ENCODE measurements at places on chromosomes 4 and X.

DNA sequence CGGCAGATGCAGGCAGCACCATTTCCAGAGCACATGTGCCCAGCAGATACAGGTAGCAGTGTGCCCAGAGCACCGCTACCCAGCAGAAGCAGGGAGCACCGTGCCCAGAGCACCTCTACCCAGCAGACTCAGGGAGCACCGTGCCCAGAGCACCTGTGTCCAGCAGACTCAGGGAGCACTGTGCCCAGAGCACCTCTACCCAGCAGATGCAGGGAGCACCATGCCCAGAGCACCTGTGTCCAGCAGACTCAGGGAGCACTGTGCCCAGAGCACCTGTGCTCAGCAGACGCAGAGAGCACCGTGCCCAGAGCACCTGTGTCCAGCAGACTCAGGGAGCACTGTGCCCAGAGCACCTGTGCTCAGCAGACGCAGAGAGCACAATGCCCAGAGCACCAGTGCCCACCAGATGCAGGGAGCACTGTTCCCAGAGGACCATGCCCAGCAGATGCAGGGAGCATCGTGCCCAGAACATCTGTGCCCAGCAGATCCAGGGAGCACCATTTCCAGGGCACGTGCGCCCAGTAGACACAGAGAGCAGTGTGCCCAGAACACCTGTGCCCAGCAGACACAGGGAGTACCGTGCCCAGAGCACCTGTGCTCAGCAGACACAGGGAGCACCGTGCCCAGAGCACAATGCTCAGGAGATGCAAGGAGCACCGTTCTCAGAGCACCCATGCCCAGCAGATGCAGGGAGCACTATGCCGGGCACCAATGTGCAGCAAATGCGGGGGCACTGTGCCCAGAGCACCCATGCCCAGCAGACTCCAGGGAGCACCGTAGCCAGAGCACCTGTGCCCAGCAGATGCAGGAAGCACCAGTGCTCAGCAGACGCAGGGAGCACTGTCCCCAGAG is 236.4 kb downstream of the DHRSX start:
- no peak for DNase-seq

DNA sequence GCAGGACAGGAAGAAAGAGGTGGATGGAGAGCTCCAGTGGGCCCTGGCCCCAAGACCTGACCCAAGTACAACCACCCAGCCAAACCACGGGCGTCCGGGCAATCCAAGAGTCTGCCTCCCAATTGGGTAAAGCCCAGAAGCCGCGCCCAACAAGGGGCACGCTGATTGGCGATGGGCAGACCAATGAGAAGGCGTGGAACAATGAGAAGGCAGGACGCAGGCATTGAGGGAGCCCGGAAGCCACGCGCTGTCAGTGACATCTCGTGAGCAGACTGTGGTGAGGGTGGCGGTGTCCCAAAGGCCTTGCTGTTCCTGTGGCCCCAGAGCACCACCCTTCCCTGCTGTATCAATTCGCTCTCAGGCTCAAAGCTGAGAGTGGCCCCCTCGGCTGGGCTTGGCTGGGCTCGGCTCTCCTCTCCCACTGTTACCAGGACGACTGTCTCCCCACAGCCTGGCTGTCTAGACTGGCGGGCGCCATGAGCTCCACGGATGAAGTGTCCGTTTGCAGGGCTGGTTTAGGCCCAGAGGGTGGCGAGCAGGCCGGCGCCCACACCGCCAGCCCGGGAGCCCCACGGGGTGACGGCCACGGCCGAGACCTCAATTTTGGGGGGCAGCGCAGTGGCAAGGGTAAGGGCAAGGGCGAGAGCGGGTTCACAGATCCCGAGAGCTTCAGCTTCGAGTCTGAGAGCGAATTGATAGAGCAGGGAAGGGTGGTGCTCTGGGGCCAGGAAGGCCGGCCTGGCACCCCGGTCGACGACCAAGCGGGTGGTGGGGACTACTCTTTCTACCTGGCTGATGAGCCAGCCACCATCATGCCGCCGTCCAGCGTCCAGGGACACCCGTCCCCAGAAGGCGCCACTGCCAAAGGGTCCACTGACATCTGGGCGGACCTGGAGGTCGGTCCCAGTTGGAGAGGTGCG is at the start of gene LOC101059915:
Gene LOC101059915 (plus strand): TSS at position 219 of the 920 bp plus-strand sequence.
- no peak for DNase-seq

GRCh38 chr4:74038425-74039314 is at the start of gene CXCL3:
TSS of gene CXCL3 (minus strand) at chr4:74038689. CDS start at chr4:74038611, 78 bp downstream.
- peak; percentile 23 for DNase-seq

GRCh38 chr4:32180086-32180485 is 1459.9 kb downstream of the PCDH7 start:
- no peak for DNase-seq

GRCh38 chr4:53779025-53779424 is 187.7 kb upstream of the LNX1 start:
- no peak for DNase-seq

DNA sequence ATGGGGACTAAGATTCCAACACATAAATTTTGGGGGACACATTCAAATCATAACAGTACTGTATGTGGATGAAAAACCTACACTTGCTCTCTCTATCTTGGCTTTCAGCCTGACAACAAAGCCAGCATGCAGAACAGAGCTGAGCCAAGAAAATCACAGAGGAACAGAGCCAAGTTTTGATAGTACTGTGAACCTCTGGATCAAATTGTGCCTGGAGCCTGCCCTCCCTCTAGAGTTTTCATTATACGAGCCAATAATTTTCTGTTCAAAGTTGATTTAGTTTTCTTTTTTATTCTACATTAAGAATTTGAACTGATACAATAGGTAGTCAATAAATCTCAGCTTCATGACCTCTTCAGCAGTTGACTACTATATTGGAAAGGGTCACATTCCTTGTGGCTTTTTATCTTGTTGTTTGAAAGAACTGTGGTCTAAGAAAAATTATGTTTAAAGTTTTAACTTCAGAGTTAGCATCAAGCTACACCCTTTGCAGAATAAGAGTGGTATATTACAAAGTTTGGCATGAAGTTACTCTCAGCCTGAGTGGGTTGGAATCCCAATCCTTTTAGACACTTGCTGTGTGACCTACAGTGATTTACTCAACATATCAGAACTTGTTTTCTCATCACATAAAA is 31.1 kb downstream of the GRID2 start:
- no peak for DNase-seq

- DNase-seq: no peak
Observed at GRCh38 chrX:100643956-100644860, at the start of gene SRPX2. TSS of gene SRPX2 (plus strand) at chrX:100644199. CDS start at chrX:100646323, 2,124 bp downstream.

GRCh38 chrX:39008549-39008948 is 207.3 kb downstream of the MID1IP1 start:
- no peak for DNase-seq

- DNase-seq: no peak
Observed at GRCh38 chrX:110881971-110882370, 86.4 kb upstream of the CHRDL1 start.

DNA sequence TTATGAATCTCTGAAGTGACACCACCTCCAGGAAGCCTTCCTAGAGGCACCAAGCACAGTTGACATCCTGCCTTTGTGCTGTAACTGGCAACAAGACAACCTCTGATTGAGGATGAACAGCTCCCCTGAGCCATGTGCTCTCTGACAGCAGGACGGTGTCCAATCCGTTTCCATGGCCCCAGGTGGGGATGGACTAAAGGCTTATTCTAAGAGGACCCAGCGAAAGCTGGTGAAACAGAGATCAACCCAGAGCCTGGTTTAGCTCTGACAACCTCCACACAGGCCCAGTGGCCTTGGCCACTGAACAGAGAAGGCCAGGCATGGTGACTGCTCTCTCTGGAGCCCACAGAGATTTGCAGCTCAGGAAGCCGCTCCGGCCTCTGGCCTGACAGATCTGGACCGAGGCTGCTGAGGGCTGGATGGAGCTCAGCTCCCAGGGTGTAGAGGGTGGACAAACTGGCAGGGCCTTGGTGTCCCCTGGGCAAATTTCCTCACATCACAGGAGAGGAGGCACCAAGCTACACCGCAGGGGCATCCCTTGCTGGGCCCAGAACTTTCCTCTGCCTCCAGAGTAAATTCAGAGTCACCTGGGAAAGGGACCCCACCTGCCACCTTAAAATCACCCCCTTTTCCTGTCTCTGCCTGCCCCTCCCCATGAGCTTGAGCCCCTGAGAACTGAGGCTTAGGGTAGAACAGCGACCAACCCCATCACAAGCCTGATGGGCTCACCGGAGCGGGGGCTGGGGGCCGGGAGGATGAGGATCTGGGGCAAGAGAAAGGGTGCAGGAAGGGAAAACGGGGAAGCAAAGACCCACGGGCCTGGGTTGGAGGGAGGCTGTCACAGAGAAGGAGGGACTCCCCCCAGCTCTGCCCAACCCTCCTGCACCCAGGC is 40.2 kb downstream of the HMX1 start:
- no peak for DNase-seq

DNA sequence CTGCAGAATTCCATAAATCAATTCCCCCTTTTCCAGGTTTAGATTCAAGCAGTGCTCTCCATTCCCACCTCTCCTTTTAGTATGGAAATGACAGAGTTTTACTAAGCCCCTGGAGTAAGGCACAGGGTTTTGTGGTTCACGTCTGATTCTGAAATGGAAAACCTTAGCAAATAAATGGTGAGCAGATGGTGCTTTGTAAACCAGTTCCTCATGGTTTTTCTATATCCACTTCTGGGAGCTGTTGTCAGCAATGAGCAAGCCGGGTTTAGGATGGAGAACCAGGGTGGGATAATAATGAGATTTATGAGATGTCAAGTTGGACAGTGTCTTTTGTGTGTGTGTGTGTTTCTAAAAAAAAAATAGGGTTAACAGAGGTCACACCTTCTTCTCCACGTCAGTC is 113.8 kb upstream of the RBPJ start:
- no peak for DNase-seq

GRCh38 chr4:99574530-99575324 is at the start of gene MTTP:
TSS of gene MTTP (plus strand) at chr4:99574824. CDS start at chr4:99574910, 86 bp downstream.
- no peak for DNase-seq

- no peak for DNase-seq
Observed at GRCh38 chr4:107655289-107655688, 64.7 kb downstream of the PAPSS1 start.

DNA sequence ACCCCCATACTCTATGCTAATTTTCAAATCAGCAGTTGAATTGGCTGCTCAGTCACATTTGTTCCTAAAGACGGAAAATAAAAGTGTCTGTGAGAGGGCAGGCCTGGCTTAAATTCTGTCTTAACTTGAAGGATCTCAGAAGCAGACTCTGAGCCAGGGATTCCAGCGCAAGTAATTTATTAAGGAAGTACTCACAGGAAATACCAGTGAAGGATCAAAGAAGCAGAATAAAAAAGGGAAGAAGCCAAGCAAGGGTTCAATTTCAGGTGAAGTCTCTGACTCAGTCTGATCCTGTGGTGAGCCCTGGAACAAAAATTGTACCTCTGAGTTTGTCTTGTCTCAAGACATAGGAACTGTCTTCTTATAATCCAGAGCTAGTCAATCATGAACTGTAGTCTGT is 52.2 kb downstream of the IL1RAPL1 start:
- no peak for DNase-seq

DNA sequence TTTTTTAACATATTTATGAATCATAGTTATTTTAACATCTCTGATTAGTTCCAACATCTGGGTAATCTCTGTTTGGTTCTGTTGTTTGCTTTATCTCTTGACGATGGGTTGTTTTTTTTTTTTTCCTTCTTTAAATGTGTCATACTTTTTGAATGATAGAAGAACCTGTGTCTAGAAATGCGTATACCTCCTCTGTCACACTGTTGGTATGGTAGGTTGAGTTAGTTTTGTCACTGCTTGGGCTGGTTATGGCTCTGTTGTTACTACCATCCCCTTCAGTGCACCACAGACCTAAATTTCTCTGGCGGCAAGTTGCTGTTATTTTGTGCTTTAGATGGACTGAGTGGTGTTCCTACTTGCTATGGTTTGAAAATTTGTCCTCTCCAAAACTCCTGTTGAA is 16.8 kb downstream of the STIM2 start:
- no peak for DNase-seq

DNA sequence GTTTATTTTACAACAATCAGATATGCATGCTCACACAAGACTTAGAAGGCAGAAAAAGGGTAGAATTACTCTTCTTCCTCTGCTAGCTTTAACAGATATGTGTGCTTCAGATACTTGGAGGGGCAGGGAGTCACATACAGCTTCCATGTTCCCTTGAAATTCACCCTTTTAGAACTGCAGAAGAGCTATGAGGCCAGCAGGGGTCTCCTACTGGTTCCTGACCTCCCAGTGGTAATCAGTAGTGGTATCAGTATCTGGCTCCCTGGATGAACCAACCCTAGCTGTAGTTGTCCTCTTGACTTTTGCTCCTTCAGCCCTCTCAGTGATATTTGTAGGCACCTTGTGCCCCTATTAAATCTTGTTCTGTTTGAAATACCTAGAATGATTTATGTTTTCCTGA is 81.5 kb downstream of the RCHY1 start:
- DNase-seq: no peak

- DNase-seq: no peak
Observed at GRCh38 chrX:108397627-108398391, 40.4 kb downstream of the COL4A6 start.

DNA sequence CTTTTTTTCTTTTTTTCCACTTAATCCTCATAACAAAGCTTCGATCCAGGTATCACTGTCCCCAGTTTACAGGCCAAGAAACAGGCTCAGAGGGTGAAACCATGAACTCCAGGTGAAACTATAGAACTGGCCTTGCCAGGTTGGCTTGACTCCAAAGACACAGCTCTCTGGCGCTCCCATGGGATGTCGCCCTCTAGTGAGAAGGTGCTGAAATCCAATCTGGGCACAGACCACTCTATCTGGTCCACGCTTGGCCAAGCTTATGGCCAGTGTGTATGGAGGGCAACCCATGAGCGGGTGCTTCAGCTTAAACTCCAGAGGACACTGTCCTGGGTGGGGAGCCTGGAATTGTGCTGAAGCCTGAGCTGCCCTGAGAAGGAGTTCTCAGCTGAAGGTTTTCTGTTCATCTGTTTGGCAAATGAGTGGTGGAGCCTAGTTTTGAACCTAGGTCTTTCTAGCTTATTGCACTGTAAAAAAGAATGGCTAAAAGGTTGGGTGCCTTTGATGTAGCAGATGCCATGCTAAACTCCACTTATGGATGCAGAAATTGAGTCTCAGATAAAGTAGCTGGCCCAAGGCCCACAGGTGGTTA is 70.5 kb downstream of the SEL1L3 start:
- no peak for DNase-seq

GRCh38 chr4:109657854-109658418 is 45.3 kb downstream of the CASP6 start:
- DNase-seq: no peak

DNA sequence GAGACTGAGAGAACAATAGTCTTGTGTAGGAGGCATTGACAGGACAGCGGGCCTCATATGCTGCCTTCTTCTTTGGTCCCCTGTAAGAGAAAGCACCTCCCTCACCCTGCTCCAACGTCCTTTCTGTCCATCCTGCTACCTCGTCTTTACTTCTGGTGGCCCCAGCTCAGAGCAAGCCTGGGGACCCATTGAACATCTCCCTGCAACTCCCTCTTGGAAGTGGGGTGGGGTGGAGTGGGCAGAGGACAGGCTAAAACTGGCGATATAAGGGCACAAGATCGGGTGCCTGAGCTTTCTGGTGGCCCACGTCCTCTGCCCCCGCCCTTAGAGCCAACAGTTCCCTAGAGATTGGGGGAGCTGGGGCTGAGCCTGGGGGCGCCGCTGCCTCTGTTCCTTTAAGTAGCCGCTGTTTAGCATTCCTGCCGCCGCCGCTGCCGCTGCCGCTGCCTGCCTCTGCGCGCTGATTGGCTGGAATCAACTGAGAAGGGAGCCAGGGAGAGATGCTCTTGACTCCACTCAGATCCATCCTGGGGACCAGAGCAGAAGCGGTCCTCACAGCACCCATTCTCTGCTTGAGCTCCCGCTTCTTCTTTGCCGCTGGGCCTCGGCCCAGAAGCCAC is at the start of gene DLG3:
Gene DLG3 (plus strand): TSS at position 510 of the 620 bp plus-strand sequence. CDS start 367 bp downstream, outside the sequence.
- peak; percentile 68 for DNase-seq

- no peak for DNase-seq
Observed at GRCh38 chrX:118062048-118062789, 54.4 kb downstream of the KLHL13 start.
